ENCODE measurements at places on chromosomes 3 and 15.

GRCh38 chr3:123719862-123720453, 135.1 kb upstream of the HACD2 start:
- DNase-seq: no peak

DNA sequence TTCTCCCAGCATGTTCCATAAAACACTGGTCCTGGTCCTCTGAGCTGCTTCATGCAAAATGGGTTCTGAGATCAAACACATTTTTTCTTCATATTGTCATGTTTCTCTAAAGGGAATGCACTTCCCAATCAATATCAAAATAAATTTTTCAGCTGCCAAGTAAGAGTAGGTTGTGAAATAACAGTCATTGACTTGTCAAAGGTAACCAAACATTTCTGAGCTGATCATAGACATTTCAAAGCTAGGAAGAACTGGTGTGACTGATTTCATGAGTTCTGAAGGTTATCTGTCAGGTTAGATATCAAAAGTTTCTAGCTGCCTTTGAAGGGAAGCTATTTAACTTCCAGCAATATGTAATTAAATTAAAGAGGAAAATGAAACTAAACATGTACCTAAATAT, 770.9 kb downstream of the TBL1XR1 start:
- DNase-seq: no peak

DNA sequence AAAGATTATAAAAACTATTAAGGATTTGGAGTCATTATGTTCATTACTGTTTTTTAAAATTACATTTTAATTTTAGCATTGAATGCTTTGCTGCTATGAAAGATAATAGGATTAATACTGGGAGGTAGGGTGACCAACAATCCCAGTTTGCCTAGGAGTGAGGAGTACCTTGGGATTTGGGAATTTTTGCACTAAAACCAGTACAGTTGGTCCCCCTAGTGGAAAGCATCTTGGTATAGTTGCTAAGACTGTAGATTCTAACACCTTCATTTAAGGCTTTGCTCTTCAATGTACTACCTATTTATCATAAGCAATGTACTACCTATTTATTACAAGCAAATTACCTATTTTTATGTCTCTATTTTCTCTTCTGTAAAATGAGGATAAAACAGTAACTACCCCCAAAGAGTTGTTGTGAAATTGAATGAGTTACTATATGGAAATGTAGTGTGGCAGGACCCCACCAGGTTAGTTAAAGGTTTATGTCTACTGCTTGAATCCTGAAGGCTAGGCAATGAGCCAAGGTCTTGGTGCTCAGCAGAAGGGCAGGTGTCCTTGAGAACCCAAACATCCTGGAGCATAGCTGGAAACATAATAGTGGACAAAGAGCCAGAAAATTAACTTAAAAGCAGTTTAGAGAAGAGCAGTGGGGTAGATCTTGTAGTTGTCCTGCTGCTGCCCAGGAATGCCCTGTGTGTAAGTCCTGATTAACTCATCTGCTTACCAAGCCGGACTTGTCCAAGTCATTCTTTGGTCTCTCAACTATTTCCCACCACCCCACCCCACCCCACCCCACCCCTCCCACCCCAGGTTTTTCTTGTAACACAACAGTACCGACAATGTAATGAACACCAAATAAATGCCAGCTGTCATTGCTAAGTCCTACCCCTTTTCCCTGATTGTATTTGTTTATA, 49.2 kb upstream of the NMD3 start:
- DNase-seq: no peak

DNA sequence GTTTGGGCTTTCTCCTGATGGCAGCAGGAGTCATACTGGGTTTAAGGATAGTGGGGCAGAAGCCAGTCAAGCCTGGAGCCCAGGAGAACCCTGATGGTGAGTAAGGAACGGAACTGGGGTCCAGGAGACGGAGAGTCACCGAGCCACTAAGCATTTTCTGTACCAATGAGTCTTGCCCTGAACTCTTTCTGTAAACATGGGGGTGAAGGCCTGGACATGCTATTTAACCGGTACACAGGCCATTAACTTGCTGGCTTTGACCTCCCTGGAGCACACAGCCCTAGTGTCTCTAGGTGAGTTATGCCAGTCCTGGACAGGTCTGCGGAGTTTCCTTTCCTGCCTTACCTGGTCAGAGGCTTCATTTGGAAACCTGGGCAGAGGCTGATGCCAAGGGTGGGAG, 3.9 kb downstream of the SLC6A6 start:
- no peak for DNase-seq

DNA sequence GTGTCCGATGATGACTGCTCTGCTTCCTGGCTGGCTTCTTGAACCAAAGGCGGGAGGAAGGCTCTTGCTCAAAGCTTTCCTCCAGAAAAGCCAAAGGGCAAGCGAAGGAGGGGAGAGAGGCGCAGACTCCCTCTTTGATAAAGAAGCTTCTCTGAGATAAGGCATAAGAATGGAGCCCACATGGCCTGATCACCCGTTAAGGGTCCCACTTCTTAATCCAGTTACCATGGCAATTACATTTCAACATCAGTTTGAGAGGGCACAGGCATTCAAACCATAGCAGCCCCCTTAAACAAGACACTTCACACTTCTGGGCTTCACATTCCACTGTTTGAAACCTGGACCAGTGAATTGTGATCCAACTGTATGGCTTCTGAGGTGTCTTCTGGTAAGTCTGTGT, 8.0 kb downstream of the ABHD17C start:
- no peak for DNase-seq

DNA sequence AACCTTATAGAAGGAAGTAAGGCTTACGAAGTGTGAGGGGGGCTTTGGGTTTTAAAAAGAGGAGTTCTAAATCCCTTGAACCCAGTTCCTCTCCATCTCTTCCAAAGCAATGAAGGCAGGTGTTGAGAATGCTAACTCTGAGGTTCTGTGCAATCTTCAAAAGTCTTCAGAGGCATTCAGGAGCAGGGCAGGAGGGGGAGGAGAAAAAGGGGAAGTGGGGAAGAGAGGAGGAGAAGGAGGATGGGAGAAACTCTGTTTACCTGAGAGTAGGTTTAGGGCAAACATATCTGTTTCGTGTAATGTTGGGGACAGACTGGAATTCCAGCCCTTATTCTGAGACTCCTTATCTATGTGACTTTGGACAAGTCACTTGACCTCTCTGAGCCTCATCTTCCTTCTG, 36.9 kb downstream of the FAM3D start:
- no peak for DNase-seq

DNA sequence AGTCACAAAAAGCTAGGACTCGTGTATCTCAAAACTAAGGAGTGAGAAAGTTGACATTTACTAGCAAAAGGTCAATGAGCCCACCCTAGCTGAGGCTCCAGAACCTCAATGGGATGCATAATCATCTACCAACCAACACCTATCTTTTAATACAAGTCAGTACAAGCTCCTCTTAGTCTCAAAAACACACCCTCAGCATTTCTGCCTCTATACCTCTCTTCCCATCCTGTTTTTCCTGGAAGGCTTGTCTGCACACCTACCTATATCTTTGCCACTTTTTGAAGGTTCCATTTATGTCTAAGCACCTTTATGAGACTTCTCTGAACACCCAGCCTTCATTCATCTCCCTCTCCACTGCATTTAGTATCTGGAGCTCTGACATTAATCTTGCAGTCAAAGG, 10.0 kb downstream of the WWTR1 start:
- DNase-seq: no peak

DNA sequence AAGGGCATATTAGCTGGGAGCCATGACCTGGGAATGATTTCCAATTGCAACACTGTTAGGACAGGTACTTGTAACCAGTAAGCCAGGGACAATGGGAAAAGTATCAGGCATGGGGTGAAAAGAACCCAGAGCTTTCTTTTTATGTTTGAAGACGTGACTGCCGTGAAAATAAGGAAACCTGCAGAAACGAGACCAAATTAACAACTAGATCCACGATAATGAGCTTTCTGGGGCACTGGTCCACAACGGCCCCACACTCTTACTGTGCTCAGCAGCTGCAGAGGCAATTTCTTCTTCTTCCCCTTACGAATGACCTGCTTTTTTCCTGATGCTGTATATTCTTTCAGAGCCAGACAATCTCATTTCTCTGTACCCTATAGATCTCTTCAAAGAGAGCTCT, 11.4 kb downstream of the C3orf49 start:
- no peak for DNase-seq

- DNase-seq: no peak
These were observed 44.4 kb upstream of the RASA2 start for GRCh38 chr3:141442446-141442845.

DNA sequence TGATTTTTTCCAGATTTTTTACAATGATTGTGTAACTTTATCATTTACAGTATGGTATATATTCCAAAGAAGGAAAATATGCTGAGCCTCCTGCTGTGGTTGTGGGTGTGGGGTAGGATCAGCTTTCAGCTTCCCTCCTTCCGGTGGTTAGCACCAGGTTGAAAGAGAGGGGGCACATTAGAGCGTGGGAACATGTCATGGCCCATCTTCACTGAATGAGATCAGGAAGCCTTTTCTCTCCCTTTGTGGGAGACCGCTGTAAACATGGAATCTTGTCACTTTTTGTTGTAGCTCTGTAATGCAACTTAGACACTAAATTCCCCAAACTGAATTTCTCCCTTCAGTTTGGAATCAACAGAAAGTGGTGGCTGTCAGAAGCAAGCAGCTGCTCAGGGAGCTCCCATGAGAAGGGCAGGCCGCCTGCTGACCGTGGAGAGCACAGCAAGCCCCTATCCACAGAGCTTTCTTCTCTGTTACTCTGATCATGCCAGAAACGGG, 86.7 kb upstream of the LIMD1 start:
- no peak for DNase-seq

GRCh38 chr3:16290827-16291196, 25.8 kb downstream of the OXNAD1 start:
- DNase-seq: no peak

- DNase-seq: no peak
These were observed 461.0 kb downstream of the GBE1 start for GRCh38 chr3:81300324-81300927.

DNA sequence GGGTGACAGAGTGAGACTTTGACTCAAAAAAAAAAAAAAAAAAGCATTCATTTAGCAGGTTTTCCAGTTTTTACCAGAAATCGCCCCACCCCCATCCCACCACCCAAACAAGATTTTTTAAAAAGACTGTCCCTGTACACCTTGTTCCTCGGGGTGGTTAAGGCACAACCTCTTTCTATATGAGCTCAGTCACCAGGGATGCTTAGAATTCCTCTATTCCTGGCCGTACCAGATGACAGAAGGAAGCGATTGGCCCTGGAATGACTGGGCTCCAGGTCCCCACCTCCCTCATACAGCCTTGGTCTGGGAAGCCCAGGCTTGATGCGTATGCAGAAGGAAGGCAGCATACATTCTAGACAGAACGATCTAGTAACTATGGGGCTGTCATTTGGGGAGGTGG, 25.6 kb downstream of the IDH2 start:
- DNase-seq: no peak

GRCh38 chr3:153282355-153282754, 120.3 kb downstream of the RAP2B start:
- DNase-seq: no peak

DNA sequence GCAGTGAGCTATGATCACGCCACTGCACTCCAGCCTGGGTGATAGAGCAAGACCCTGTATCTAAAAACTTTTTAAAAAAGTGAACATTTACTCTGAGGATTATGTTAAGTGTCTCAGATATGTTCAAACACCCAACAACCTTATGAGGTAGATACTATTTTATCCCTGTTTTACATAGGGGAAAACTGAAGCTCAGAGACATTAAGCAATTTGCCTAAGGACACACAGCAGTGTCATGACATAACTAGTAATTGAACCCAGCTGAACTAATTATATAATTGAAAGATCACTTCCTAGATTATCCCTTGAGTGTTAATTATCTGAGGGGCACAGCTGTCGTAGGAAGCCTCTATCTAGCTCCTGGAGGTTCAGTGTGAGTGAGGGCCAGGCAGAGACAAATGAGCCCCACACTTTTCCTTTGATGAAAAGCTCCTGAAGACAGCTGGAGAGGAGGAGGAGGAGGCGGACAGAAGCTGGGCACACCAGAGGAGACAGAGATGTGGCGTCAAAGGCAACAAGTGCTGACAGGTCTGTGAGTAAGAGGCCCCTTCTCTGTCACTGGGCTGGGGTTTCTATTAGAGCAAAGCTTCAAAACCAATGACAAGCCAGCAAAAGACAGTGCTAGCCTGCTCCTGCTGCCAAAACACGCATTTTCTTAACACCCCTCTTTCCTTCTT, 20.5 kb downstream of the TRH start:
- no peak for DNase-seq

DNA sequence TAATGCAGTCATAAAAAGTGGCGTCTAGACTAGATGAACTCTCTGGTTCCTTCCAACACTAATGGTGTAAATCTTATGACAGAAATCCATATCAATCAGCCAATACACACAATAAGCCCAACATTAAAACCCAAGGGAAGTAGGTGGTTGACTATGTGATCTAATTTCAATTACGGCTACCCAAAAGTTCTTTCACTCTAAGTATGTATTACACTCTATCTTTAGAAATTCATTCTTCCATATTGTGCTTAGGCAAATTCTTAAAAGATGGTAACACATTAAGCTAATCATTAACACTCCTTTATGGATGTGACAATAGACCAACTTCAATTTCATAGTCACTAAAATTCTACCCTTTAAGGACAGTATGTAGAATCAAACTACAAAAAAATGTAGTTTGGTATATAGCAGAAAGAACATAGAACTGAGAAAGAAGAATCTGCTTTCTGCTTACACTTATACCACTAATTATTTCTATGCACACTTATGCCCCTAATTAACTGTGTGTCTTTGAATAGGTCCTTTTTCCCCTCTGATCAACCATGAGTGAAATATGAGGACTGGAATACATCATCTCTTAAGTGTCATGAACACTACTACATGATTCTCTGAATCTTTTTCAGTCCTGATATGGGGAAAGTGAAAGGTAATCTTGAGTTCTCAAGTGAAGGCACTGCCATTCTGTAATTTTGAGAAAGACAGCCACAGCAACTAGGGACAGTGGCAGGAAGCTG, 557.6 kb downstream of the IGSF11 start:
- no peak for DNase-seq

DNA sequence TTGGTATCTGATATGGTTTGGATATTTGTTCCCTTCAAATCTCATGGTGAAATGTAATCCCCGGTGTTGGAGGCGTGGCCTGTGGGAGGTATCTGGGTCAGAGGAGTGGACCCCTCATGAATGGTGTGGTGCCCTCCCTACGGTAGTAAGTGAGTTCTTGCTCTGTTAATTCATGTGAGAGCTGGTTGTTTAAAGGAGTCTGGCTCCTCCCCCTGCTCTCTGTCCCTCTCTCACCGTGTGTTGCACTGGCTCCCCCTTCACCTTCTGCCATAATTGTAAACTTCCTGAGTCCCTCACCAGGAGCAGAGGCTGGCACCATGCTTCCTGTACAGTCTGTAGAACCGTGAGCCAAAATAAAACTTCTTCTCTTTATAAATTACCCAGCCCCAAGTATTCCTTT, 246.9 kb upstream of the AGTR1 start:
- DNase-seq: no peak

- DNase-seq: no peak
These were observed 7.8 kb upstream of the LIPC start for GRCh38 chr15:58423831-58424608.

- DNase-seq: no peak
These were observed 3.0 kb downstream of the POMGNT2 start for GRCh38 chr3:43102773-43103480.

GRCh38 chr15:49848282-49848724, 227.5 kb downstream of the DTWD1 start:
- no peak for DNase-seq

Data from stimulated activated CD8-positive, alpha-beta memory T cell treated with anti-CD3 and anti-CD28 coated beads, Interleukin-15, amount 100 ng/mL, for 48 hours (primary cell).